ENCODE measurements at places on chromosomes 13 and 19.

DNA sequence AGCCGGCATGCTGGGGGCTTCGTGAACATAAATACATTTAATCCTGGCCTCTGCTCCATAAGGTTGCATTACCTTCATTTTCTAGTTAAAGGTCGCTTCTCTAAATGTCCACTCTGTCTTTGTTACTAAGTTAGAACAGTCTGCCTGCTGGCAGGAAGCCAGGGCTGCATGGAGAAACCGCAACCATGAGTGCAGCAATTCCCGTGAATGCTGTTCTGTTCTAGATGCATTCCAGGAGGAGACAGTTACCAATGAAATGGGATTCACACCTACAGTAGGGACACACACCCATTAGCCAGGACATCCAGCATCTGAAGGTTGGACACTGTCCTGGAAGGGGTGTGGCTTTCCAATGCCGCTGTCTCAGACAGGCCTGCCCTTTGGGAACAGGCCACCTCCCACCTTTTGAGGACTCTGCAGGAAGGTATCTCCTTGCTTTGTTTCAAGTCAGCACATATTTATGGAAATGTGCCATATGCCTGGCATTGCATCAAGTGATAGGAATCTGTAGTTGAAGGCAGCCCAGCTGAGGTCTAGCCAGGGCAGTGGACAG is 129.7 kb downstream of the SLC7A1 start:
- no peak for DNase-seq

DNA sequence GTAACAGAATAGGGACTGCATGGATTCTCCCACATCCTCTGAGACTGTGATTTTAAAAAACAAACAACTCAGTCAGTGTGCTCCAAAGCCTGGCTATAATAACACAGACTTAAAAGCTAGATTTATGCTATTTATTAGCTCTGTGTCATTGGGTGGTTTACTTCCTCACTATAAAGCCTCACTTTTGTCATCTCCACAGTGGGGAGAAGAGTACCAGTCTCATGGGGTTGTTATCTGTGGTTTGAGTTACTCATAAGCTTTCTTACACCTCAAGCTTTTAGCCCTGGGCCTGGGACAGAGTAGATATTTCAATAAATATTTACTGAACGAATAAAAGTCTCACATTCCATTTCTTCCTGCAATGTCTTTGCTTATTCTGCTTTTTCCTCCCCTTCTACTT is 5.3 kb downstream of the RNASEH2B start:
- DNase-seq, result no peak

GRCh38 chr13:98979012-98979660 is 1.3 kb upstream of the DOCK9 start:
- DNase-seq, result no peak

DNA sequence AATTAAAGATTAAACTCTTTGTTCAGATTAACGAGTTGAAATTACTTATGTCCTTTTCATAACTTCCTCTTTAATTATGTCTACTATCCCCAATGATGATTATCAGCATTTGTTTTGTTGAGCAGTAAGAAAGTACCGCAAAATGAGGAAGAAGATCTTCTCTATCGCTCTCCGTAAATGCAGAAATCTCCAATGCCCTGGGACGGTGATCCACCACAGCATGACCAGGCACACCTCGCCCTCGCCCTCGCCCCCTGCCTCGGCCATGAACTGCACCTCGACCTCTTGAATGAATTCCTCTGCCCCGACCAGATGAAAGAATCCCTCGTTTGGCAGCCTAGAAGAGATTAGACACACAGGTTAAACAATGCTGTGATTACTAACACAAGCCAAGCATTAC is 69.1 kb downstream of the RBM26 start:
- DNase-seq, result no peak

- no peak for DNase-seq
Observed at GRCh38 chr19:2381148-2381820, 21.2 kb downstream of the TMPRSS9 start.

DNA sequence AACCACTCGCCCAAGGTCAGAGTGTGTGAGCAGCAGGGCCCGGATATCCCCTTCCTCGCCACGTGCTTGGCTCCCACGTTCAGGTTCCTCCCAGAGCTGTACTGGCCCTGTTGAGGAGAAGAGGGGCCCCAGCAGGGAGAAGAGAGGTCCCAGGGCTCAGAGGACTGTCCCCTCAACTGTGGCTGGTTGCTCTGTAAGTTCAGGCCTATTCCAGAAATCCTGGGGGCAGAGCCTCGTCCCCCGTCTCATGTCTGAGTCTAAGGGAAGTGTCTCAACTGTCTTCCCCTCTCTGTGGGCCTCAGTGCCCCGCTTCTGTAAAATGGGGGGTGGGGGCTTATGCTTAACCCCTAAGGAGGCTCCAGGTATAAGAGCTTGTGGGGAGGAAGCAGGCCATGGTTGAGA is 3.9 kb downstream of the PPP5C start:
- no peak for DNase-seq

DNA sequence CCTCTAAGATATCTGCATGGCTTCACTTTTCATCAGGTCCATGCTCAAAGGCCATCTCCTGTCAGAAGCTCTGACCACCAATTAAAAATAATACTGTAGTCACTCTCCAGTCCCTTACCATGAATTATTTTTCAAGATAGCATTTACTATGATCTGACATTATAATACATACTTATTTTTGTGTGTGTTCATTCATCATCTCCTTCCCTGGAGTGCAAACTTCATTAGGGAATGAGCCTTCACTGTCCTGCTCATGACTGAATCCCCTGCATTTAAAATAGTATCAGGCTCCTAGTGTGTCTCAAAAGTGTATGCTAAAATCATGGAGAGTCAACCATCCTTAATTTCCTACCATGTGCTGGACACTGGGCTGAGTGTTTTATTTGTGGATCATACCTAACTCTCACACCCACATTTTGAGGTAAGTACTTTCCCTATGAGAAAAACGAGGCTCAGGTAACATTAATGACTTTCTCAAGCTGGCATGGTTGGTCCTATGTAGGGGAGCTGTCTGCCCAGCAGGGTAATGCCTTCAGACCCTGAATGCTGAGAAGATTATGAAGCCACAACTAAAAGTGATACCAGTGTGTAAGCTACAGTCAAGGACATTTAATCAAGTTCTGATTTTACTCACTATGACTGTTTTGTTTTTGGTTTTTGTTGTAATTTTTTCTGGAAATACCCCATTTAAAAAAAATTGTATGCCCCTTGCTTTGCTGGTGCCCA is 16.3 kb downstream of the PLA2G4C start:
- peak; percentile 38 for DNase-seq
